ENCODE measurements at places on chromosomes 6 and 20.

GRCh38 chr6:33820784-33821520 lies 17.1 kb upstream of the MLN start:
- DNase-seq = no peak

DNA sequence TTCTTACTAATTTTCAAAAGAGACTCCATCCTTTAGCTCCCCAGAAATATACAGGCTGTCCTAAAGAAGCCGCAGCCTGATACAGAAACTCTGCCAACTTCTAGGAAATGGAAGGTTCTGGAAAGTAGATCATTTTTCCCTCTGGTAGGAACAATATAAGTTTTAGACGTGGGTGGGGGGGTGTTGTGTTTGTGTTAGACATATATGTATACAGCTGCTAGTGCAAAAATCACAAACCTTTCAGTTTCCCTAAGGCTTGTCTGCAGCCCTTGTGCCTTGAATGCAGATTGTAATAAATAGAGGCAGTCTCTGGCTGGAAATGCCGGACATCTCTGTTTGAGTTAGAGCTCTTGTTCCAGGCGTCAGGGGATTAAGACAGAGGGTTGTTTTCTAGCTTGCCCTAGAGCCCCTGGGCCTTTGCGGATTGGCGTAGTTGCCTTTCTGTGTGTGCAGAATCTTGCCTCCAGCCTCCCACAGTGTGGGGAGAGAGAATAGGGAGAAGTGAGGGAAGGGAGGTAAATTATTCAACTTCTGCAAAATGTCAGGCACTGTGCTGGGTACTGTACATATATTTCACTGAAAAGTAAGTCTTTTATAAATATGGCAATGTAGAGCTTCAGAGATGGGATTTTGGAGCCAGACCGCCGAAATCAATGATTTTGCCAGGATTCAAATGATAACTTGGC lies 269.7 kb downstream of the PRL start:
- DNase-seq = no peak

DNA sequence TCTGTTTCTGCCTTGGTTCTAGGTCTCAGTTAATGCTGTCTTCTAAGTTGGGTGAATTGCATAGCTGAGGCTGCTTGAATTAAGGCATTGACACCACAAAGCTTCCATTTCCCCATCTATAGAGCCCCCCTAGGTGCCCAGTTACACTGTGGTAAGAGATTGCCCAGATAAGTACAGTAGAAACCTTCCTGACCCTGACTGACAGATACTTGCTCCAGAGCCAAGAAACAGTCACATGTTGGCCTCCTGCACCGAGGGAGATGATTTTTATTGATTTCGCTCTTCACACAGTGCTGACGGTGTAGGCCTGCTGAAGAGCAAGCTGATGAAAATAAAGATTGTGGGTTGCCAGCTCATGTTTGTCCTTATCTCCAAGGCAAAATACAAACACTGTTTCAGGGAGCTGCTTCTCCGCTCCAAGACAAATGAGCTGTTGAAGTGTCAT lies 67.9 kb downstream of the TRMT11 start:
- DNase-seq = no peak

- no peak for DNase-seq
Observed at GRCh38 chr6:113178349-113178748, 678.8 kb upstream of the MARCKS start.

- peak; percentile 64 for DNase-seq
Observed at GRCh38 chr20:51531141-51531710, 11.3 kb downstream of the NFATC2 start.

DNA sequence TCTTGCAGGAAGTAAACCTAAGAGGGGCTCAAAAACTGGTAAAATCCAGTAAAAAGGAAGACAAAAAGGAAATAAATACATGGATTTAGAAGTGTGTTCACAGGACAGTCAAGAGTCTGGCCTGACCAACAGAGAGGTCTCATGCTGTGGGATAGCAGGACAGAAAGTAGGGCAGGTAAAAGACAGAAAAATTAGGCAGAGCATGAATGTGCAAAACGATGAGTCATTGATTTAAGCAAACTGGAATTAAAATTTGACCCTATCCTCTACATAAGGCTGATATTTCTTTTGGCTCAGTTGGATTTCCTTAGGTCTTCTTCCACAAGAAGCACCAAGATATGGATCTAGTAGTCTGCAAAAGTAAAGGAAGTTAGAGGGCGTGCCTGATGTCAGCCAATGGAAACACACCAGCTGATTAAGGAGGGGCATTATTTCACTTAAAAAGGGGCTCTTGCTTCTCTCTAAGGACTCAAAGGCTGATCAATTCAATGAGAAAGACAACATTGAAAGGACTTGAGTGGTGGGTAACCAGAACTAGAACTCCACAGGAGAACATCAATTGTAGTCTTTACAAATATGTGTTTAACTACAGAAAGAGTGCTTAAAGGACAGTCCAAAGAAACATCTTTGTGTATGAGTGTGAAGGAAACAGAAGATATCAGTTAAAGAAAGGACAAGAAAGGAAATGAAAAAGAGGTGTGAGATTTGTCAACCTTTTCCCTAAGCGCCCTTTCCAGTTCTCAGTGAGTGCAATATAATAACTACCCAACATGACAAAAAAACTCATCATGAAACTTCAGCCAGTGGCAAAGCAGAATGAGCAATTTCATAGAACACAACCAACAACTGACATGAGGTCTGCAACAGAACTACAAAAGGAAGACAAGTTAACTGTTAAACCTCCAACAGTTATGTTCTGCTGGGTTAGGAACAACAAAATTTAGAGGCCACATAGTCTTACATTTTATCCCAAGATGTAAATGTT lies 19.4 kb upstream of the MYB start:
- DNase-seq = no peak

DNA sequence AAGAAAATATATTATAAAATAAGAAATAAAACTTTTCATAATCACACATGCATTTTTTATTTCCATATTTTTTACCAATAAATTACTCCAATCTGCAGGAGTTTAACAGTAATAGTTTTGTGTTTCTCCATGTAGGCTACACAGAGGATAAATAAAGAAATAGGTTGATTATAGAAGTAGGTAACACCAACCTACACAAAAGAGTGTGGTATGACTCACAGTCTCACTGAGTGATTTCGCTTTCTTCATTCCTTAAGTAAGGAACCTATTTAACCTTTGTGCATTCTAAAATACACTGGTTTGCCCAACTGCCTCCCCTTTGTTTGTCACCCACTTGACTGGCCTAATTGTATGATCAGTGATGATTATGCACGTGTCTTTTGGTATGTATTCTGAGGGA lies 244.2 kb upstream of the RIMS1 start:
- no peak for DNase-seq

DNA sequence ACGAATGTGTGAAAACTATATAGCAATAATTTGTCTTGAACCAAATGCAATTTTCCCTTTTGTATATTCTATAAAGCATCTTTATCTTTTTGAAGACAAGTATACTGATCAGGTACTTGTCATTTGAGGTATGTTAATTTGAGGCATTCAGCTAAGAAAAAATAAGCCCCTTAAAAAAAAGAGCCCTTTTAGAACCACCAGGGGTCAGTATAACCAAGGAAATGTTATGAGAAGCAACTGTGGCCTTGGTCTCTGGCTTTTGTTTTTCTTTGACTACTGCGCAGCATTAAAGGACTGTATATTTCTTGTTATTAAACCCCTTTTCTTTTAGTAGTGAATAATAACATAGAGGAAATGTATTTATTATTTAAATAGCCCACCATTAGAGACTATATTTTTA lies 43.1 kb downstream of the CD109 start:
- DNase-seq = no peak

DNA sequence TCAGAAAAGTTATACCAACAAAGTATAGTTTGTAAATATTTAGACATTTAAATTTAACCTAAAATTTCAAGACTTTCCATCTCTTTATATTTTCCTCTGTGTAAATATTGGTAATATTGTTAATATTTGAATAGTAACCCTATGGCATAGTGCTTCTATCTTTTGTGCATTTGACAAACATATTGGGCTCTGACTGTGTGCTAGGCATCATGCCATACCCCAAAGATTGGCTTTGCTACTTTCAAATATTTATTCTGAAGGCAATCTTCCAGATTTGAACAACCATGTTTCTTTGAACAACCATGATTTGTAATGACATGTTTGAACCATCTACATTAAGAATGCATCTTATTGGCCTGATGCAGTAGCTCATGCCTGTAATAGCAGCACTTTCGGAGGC lies 15.5 kb upstream of the PRDM1 start:
- DNase-seq = no peak

GRCh38 chr20:48207505-48207904 lies 422.2 kb upstream of the SULF2 start:
- no peak for DNase-seq

- DNase-seq = no peak
Observed at GRCh38 chr6:105886066-105886813, 199.9 kb upstream of the PRDM1 start.

- DNase-seq = no peak
Observed at GRCh38 chr20:47561180-47561579, 59.5 kb downstream of the NCOA3 start.

- no peak for DNase-seq
Observed at GRCh38 chr6:37792457-37793033, 27.0 kb upstream of the ZFAND3 start.

- DNase-seq = no peak
Observed at GRCh38 chr6:79077715-79078074, 359 bp downstream of the PHIP start.

- no peak for DNase-seq
Observed at GRCh38 chr6:127606131-127606562, 29.2 kb downstream of the C6orf58 start.

DNA sequence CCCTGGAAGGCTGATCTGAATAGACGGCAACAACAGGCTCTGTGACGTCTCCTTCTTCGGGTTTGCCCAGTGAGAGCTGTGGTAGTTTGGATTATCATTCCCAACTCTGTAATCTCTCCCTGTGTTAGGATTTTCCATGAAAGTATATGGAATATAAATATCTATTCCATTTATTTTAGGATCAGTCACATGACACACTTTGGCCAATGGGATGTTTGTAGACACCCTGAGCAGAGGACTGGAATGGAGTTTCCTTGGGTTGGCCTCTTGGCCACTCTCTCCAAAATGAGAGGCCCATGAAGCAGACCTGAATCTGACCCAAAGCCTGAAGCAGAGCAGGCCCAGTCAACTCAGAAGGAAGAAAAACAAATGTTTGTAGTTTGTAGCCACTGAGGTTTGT lies 37.2 kb upstream of the UBR2 start:
- no peak for DNase-seq

GRCh38 chr6:136639702-136640101 lies 89.5 kb upstream of the MAP7 start:
- DNase-seq = no peak

GRCh38 chr6:13406781-13407180 lies 78.4 kb upstream of the TBC1D7 start:
- DNase-seq = no peak

DNA sequence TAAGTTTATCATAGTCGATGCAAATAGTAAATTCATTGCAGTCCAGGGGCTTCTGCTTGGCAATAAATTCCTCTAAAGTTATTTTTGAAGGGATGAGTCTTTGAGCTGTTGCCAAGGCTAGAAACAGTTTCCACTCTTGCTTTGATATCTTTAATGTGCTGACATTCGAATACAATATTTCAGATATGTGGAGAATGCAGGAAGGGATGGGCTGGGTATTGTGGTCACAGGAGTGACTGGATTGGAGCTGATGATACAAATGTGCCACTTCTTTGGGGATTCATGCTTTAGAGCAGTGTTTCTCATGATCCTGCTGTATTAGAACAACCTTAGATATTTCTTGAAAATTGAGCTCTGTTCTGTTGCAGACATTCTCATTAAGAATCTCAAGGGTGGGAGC lies 139.0 kb downstream of the PRDM13 start:
- DNase-seq = no peak

Measured in activated CD4-positive, alpha-beta T cell treated with anti-CD3 and anti-CD28 coated beads, Interleukin-2, amount 50 U/mL, for 1 hour (primary cell).